ENCODE measurements at places on chromosomes 12 and 14. TPM values are rescaled to one million over a fixed set of nuclear protein-coding genes. Genes with fewer than 3 reads are reported as not detected.
A peak's percentile ranks its signal among the peaks of the same experiment; 100 is the strongest.

DNA sequence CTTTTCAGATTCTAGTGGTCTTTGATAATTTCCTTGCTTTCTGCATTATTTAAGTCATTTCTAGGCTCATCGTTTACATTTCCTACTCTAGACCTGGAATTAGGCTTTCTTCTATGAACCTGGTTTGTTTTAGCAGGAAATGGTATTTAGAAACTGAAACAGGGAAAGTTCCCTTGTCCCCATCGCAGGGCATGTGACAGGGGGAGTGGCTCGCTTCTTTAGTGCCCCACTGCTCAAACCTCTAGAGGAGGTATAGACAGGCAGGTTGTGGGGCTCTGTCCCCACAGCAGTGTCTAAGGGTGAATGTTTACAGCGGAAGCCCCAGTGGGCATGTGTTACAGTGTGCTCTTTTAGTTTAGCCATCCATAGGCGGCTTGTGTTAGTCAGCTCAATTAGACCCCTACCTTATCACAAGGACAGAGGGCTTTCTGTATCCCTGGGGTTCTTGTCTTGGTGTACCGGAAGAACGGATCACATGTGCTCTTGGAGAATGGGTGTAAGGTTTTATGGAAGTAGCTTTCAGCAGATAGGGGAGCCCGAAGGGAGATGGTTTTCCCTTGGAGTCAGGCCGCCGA, 25.0 kb downstream of the IFT81 start:
- no peak for DNase-seq
- H3K27me3 ChIP-seq, result no peaks in the 10 kb centered on the region
- peaks cover 4% of the 10 kb centered on the region for H3K36me3 ChIP-seq

DNA sequence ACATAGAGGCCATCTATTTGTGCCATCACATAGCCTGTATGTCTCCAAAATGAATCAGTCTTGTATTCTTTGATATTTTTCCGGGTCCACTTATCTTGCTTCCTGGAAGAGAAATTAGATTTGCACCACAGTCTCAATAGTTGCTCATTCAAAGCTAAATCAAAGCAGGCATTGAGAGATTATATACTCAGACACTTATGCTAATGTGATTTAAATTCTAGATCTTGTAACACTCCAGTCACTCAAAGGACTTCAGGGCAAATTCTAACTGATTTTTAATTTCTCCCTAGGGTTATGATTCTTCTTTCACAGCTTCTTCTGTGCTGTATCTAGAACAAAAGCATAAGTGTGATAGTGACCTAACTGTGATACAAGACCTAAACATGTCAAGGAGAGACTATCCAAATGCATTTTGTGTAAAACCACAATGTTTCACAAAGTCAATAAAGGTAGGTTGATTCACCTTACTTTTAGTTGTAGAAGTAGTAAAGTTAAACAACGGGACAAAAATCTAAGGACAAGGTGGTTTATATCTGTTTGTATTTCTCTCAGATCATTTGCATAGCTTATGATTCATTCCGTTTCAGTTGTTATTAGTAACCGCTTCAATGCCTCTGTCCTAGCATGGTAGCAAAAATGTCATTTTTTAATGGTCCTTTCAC, 26.8 kb downstream of the PLBD1 start:
- H3K36me3 ChIP-seq, result no peaks in the 10 kb centered on the region
- no peaks in the 10 kb centered on the region for H3K4me1 ChIP-seq
- no peak overlapping the region for H3K27ac ChIP-seq
- no peaks in the 10 kb centered on the region for H3K27me3 ChIP-seq
- H3K4me3 ChIP-seq, result no peak overlapping the region

- no peak overlapping the region for H3K4me3 ChIP-seq
- H3K27me3 ChIP-seq, result no peaks in the 10 kb centered on the region
- no peak for DNase-seq
- H3K4me1 ChIP-seq, result no peaks in the 10 kb centered on the region
Measured at GRCh38 chr14:30160608-30161007, 233.0 kb upstream of the PRKD1 start.

DNA sequence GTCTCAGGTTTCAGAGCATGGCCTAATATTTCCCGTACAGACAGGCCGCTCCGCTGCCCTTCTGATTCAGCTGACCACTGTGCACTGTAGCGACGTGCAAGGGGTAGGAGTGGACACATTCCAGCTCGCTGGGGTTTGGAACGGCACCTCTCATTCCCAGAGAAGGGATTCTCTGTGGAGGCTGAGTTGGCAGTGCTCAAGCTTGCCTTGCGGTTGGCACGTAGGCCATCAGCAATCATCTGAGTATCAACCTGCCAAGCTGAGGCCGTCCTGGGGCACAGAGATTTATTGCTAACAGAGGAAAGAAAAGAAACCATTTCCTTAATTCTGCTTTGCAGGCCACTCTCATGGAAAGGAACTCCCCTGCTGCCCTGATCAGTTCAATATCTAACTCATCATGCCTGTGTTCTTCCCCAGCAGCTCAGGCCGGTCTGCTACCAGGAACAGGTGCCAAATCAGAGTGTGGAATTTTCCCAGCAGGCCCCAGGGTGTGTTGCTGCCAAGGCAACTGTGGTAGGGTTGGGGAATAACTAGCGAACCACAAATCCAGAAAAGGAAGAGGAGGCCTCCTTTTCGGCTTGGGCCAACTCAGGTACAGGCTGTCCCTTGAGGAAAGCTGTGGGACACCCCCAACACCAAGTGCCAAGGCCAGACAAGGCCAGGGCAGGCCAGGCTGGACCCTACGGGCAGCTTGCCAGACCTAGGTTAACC, 92.5 kb downstream of the SSPN start:
- H3K36me3 ChIP-seq, result no peaks in the 10 kb centered on the region
- DNase-seq, result peak; percentile 82
- H3K27me3 ChIP-seq, result no peaks in the 10 kb centered on the region
- H3K4me3 ChIP-seq, result no peak overlapping the region
- H3K27ac ChIP-seq, result peak overlapping the region; percentile 81

DNA sequence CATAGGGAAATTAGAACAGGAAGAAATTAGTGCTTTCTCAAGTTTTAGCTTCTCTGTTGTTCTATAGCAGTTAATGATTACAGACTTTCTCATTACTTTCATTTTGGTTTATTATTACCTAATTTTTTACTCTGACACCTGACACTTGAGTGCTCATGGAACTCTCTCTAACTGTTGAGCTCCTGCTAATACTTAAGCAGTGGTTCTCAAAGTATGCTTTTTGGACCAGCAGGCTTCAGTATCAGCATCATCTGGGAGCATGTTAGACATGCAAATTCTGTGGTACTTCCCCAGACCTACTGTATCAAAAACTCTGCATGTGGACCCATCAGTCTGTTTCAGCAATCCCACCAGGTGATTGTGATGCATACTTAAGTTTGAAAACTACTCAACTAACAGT, 235.3 kb downstream of the CCDC91 start:
- H3K27ac ChIP-seq, result no peak overlapping the region
- H3K4me1 ChIP-seq, result no peaks in the 10 kb centered on the region
- H3K36me3 ChIP-seq, result no peaks in the 10 kb centered on the region
- no peaks in the 10 kb centered on the region for H3K27me3 ChIP-seq

DNA sequence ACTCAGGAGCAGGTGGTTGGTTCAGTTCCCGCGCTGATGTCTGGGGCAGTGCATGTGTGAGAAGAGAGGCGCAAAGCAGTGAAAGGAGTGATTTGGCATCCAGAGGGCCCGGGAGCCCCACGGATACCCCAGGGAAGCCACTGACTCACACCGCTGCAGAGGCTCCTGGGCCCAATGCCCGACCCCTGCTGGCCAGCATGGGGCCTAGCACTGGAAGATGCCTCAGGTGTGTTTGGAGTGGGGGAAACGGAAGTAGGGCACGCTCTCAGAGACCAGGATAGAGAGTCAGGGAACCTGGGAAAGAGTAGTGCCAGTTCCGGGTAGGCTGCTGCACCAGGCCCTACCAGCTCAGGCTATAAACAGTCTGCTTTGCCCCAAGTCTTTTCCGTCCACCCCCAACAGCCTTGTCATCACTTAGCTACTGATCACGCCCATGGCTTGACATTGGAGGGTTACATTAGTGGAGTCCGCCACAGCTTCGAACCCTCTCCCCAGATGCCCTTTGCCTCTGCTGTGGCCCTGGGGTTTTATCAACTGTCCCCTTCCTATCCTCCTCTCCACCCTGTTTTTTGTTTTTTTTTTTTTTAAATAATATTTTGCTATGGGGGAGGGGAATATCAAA, 9.5 kb upstream of the CSAD start:
- H3K36me3 ChIP-seq, result peaks cover 17% of the 10 kb centered on the region
- H3K27me3 ChIP-seq, result no peaks in the 10 kb centered on the region
- no peaks in the 10 kb centered on the region for H3K4me1 ChIP-seq
- no peak for DNase-seq
- no peak overlapping the region for H3K27ac ChIP-seq
- no peak overlapping the region for H3K4me3 ChIP-seq

DNA sequence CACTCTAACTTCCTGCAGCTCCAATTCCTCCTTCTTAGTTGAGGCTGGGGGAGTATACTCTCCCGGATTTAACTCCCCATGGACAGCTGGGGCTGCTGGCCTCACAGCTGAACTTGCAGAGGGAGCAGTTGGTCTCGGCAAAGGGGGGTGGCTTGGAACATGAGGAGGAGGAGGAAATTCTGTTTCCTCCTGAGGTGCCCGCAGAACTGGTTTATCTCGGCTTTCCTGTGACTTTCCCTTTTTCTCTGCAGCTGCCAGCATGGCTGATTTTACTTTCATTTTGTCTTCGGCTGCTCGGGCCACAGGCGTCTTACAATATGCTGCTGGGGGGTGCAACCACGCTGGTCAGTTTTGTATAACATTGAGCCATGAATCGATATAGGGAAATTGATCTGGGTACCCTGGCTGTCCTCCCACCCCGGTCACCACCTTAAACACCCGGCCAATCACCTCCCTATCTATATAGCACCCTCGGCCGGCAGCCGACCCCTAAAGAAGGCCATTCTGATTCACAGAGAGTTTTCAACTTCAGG, 1317.6 kb downstream of the TMEM121 start:
- H3K36me3 ChIP-seq, result no peaks in the 10 kb centered on the region
- DNase-seq, result no peak
- H3K4me3 ChIP-seq, result peak overlapping the region; percentile 48
- peak overlapping the region; percentile 20 for H3K27ac ChIP-seq
- no peaks in the 10 kb centered on the region for H3K4me1 ChIP-seq
- H3K27me3 ChIP-seq, result no peaks in the 10 kb centered on the region

- no peak overlapping the region for H3K4me3 ChIP-seq
- no peak for DNase-seq
- no peaks in the 10 kb centered on the region for H3K36me3 ChIP-seq
- H3K4me1 ChIP-seq, result no peaks in the 10 kb centered on the region
Measured at GRCh38 chr12:24138041-24138440, 188.6 kb upstream of the SOX5 start.

- no peaks in the 10 kb centered on the region for H3K4me1 ChIP-seq
- peaks cover 19% of the 10 kb centered on the region for H3K27me3 ChIP-seq
- no peak overlapping the region for H3K27ac ChIP-seq
Measured at GRCh38 chr14:61218157-61218556, 63.0 kb downstream of the TMEM30B start.

DNA sequence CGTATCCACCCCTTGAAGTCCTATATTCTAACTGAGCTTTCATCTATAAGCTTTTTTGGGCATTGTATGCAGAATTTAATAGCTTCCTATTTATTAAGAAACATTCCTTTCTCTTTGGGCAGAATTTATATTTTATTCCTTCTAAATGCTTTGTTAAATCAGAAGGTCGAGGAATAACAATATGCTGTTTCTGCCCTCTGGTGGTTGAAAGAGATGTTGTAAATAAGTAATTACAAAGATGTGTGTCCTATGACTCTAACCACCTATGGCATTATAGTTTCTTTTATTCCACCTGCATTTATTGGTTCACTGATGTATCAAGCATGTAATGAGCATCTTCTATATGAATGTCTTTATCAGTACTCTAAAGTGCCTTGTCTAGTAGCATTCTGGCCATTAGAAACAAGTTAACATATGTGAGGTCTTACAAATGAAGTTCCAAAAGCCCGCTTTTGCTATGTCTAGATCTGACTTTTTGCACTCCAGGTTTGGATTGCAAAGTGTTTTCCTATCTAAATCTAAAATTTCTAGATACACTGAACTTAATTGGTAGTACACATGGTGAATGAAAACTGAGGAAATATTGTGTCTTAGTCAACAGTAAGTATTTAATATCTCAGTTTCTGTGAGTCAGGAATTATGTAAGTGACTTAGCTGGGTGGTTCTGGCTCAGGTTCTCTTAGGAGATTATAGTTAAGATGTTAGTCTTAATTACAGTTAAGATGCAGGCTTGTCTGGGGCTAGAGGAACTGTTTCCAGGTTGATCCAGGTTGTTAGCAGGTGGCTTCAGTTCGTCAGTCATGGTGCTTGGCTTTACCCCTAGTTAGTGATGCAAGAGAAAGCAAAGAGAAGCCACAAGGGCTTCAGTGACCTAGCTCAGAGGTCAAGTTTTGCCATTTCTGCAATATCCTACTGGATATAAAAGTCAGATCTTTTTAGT, 57.5 kb downstream of the PLEKHA5 start:
- DNase-seq, result no peak
- H3K27me3 ChIP-seq, result no peaks in the 10 kb centered on the region
- peak overlapping the region; percentile 24 for H3K27ac ChIP-seq
- H3K36me3 ChIP-seq, result no peaks in the 10 kb centered on the region
- H3K4me3 ChIP-seq, result no peak overlapping the region

DNA sequence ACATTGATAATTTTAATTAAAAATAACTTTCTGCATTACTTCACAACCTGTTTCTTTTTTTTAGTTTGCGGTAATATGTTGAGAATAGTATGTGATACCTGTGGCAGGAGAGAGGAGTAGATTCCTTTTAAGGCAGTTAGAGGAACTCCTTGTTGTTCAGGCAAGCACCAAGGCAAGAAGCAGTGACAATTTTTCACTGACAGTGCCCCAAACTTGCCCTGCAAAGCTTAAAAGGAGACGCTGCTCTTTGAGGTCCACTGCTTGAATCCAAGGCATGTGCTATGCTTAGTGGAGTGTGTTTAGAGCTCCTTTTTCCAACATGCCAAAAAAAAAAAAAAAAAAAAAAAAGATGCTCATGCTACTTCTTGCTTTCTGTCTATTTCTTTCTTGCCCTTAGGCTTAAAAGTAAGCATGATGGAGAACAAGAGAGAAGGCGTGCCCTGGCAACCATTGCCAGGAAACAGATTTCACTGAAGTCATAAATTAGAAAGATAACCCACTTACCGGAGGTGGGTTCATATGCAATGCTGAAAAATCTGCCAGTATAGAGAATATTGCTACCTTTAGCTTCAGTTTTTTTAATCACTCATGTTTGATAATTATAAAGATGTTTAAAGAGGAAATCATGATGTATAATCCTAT, 58.3 kb upstream of the DYRK2 start:
- no peak overlapping the region for H3K27ac ChIP-seq
- no peaks in the 10 kb centered on the region for H3K36me3 ChIP-seq
- DNase-seq, result no peak
- no peaks in the 10 kb centered on the region for H3K27me3 ChIP-seq

GRCh38 chr12:119725523-119725922, 57.6 kb downstream of the PRKAB1 start:
- no peak overlapping the region for H3K4me3 ChIP-seq
- H3K4me1 ChIP-seq, result no peaks in the 10 kb centered on the region
- DNase-seq, result no peak
- peaks cover 11% of the 10 kb centered on the region for H3K36me3 ChIP-seq

- no peak for DNase-seq
- H3K4me1 ChIP-seq, result peaks cover 22% of the 10 kb centered on the region
- H3K27ac ChIP-seq, result peak overlapping the region; percentile 79
- H3K36me3 ChIP-seq, result no peaks in the 10 kb centered on the region
- H3K27me3 ChIP-seq, result no peaks in the 10 kb centered on the region
Measured at GRCh38 chr12:96399120-96399918, 920 bp downstream of the CDK17 start.

CCDC196 gene
- polyA plus RNA-seq, result not detected

ANO4 gene
- polyA plus RNA-seq, result 11.2 TPM

NUBPL gene
- polyA plus RNA-seq, result 10.7 TPM

DAAM1 gene
- 32.7 TPM for polyA plus RNA-seq

KCNH5 gene
- polyA plus RNA-seq, result 0.03 TPM

PGAM5 gene
- polyA plus RNA-seq, result 39.1 TPM

All from keratinocyte (primary cell).